ENCODE measurements at places on chromosomes 3 and 15.

DNA sequence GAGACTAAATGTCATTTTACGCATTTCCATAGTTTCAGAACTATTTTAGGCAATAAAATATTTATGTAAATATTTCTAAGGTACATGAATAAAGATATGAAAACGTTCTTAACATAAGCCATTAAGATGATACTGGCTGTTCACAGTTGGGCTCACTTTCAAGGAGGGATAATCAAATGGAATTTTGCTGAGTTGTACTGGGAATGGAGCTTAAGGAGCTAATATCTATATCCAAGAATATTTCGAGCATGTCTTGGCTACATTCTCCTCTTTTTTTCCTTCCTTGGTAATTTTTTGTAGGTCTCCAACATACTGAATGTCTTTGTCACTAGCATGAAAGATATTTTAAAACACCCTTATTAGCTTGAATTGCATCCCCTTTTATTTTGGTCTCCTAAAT, 383.4 kb downstream of the RAP2B start:
- no peak for DNase-seq

GRCh38 chr15:90471769-90472168, 58.0 kb upstream of the CRTC3 start:
- no peak for DNase-seq

GRCh38 chr15:91973481-91973880, 120.0 kb downstream of the SLCO3A1 start:
- DNase-seq: no peak

DNA sequence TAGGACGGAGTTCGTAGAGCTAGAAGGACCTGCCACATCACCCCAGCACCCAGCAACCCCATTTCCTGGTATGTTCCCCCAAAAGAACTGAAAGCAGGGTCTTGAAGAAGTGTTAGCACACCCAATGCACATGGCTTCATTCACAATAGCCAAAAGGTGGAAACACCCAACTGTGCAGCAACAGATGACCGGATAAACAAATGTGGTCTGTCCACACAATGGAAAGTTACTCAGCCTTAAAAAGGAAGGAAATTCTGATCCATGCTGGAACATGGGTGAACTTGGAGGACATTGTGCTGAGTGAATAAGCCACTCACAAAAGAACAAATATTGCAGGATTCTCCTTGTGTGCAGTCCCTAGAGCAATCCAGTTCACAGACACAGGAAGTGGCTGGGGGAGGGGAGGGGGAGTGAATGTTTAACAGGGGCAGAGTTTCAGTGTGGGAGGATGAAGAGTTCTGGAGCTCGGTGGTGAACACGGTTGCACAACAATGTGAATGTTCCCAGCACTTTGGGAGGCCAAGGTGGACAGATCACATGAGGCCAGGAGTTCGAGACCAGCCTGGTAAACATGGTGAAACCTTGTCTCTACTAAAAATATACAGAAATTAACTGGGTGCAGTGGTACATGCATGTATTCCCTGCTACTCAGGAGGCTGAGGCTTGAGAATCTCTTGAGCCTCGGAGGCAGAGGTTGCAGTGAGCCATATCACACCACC, 157.5 kb downstream of the NUP210 start:
- DNase-seq: no peak

DNA sequence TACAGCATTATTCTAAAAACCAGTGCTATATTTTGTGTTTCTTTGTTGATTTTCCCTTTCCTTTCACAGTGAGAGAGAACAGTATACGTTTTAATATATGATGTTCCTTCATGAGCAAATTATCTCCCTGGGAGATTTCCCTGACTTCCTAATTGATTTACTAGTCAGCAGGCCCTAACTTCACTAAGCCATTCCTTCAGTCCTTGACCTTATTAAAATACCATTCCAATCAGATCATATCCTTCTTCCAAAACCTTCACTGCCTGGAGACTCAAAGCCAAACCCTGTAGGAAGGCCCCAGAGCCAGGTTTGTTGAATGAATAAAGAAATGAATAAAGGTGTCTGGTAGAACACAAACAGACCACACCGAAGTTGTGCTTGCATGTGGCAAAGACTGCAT, 43.8 kb upstream of the ARHGEF3 start:
- no peak for DNase-seq

DNA sequence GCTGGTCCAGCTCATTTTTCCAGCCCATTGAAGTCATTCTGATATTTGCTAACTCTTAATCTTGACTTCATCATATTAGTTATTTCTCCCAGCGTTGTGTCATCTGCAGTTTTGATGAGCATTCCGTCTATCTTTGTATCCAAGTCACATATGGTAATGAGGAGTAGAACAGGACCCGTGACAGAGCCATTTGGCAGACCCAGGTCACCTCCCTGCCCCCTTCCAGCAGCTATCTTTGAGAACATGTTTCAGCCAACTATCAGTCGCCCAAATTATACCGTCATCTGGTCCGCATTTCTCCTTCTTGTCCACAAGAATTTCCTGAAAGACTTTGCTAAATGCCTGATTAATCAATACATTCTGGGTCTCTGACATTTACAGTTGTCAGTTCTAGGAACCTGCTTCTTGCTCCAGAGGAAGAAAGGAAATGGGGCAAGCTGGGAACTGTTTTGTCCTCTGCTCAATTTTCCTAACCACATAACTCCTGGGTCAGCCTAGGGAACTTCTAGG, 347.1 kb upstream of the NR2E3 start:
- DNase-seq: no peak

- peak; percentile 91 for DNase-seq
These were observed at the start of gene CRBN for GRCh38 chr3:3179407-3180094. TSS of gene CRBN (minus strand) at chr3:3179691. CDS start at chr3:3179687, 4 bp downstream.

- no peak for DNase-seq
These were observed 90.0 kb downstream of the MEGF11 start for GRCh38 chr15:66163553-66163952.

GRCh38 chr3:12829404-12829803, 12.0 kb downstream of the RPL32 start:
- DNase-seq: no peak

- DNase-seq: no peak
These were observed 68.9 kb upstream of the PPP2R3A start for GRCh38 chr3:135896613-135897012.

DNA sequence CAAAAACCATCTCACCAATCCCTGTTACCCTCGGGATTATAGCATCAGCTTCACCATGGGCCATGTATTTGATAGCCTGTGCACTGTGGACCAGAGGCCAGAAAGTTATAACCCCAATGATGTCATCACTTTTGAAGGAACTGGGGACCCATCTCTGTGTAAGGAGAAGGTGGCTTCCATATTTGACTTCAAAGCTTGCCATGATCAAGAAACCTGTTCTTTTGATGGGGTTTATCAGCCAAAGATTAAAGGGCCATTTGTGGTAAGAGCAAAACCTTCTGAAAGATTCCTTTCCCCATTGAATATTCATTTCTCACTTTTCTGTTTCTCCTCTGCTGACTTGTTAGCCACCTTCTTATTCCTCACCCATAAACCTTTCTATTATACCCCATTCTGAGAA, 34.3 kb upstream of the RPL14 start:
- DNase-seq: no peak

DNA sequence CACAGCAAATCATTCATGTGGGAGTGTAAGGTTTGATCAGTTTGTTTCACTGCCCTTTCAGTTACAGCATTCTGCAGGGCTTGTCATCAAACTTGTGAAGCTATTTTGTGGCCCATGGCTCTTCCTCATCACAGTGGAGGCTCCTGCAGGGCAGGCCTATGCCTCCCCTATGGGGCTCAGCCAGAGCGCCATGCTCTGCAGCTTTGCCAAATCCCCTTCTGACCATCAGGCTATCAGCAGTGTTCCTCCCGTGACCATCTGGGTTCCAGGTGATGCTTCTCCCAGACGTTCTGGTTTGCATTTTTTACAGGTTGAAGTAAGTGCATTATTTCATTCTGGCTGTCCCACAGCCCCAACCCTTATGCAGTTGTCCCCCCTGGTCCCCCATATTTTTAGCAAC, 28.1 kb upstream of the REC114 start:
- DNase-seq: no peak

- no peak for DNase-seq
These were observed 8.0 kb downstream of the IGSF10 start for GRCh38 chr3:151452841-151453240.

DNA sequence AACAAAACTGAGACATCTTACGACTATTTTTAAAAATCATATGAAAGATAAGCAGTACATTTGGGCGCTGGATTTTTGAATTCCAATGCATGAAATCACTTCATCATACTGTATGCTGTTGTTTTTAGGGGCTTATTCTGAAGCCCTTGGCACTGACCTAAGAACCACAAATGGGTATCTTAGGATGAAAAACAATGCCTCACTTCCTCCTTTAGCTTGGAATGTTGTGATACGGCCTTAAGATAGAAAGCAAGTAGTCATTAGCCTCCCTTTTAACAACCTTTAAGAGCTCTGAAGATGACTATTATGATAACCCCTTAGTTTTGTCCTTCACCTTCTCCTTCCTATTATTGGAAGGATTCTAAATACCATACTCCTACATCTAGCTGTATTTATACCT, 289.8 kb downstream of the ARPP21 start:
- no peak for DNase-seq

DNA sequence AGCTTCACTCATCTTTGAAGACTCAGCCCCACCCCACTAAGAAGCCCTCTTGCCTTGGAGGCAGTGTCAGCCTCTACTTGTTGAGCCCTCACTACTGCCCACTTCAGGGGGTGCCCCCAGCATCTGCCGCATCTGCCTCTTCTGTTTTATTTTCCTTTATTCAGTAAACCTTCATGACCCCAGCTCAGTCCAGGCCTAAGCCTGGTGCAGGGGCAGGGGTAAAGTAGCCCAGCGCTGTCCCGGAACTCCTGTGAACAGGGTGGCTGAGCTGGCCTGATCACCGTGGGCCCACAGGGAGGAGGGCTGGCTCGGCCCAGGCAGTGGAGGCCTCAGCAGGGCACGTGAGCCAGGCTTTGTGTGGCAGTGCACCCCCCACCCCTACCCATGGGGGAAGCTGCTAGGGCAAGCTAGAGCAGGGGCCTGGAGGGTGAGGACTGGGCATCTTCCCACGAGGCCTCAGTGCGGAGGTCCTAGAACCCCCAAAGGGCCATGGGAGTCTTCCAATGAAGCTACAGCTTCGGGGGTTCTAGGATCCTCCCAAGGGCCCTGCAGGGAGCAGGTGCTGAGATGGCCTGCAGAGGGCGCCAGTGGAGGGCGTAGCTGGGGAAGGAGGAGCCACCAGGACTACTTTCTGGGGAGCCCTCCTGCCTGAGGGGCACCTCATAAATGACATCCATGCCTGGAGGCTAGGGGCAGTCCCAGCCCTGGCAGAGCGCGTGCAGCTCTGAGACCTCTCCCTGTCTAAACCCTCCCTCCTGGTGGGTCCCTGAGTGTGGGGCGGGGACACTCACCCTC, 36.0 kb downstream of the TSPAN3 start:
- peak; percentile 46 for DNase-seq

GRCh38 chr15:66951531-66952320, 113.7 kb upstream of the SMAD3 start:
- DNase-seq: no peak

DNA sequence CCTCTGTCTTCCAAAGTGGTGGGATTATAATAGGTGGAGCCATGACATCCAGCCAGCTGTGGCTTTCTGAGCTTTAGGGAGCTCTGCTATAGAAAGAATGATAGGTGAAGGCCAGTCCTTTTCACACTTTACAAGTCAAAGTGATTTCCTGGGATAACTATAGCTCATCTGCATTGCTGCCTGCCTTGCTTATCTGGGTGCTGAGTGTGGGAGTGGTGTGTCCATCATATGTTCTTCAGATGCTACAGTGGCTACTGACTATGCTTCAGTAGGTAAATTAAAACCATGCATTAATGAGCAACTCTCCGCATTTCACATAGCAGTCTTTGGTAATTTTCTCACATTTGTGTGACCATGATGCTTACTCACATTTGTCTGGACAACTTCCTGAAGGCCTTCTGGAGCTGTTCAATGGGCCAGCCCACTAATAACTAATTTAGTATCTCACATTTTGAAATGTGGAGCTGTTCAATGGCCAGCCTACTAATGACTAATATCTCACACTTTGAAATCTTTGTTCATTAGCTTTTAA, 23.4 kb downstream of the RHOA start:
- DNase-seq: no peak

DNA sequence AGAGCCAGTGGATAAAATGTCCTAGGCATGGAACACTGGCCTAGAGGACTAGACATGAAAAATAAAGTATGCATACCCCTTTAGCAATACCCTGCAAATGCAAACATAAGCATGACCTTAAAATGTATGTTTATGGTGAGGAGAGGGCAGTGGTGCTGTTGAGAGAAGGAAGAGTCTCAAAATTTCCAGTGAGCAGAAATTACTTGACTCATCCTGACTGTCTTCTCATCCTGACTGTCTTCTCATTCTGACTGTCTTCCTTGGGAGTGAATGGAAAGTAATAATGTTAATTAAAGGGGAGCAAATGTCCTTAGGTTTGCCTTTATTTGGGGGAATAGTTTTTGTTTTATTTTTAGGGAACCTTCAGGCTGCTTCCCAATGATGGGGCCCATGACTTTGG, 121.5 kb upstream of the GALNT15 start:
- no peak for DNase-seq

DNA sequence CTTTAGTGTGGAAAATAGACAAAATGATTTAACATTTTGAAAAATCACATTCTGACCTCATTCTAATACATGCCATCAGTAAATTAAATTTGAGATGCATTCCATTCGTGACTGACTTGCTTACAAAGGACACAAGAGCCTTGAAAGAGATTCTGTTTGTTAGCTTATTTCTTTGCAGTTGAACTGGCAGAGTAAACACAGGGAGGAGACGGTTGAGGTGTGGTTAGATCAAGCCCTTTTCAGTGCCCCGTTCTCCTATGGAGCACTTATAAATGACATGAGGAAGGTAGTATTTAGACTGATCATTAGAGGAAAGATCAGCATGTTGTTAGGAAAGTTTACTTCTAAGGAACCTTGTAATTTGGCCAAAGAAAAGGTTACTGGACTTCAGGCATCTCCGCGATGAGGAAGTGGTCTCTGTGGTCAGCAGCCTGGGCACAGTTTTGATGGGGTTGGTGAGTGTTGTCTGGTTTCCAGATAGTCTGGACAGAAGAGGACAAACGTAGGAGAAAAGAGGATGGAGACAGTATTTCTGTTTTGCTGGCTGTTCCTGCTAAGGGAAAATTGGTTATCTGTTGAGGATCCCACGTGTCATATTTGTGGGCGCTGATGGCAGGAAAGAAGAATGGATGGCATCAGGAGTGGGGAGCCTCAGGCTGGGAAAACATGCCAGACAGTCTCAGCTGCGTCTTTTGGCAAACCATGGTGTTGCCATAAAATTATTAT, 328.9 kb upstream of the TBL1XR1 start:
- DNase-seq: no peak

Data from right forelimb (tissue), 1 donor.